ENCODE measurements at places on chromosomes 1 and 21. TPM values are rescaled to one million over a fixed set of nuclear protein-coding genes. Genes with fewer than 3 reads are reported as not detected.

- H3K4me3 ChIP-seq: no peak overlapping the region
- no peak overlapping the region for H3K27ac ChIP-seq
- H3K27me3 ChIP-seq: no peaks in the 10 kb centered on the region
- no peak for DNase-seq
- no peaks in the 10 kb centered on the region for H3K36me3 ChIP-seq
- H3K4me1 ChIP-seq: no peaks in the 10 kb centered on the region
Observed at GRCh38 chr1:206010060-206010459, 6.9 kb upstream of the RAB7B start.

DNA sequence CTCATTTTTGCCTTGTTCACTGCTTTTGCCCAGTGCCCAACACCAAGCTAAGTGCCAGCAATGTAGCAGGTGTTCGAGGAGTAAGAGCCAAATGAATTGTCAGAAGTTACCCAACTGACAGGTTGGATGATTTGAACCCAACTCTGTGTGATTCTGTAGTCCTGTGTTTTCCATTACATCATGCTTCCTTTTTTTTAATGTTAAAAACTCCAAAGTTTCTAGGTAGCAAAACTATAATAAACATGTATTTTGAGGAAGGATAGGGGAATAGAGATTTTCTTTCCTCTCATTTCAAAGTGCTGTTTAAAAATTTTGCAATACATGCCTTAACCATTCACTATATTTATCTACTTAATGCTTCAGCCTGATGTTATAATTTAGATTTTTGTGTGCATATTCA, 34.1 kb downstream of the BCL9 start:
- peaks cover 5% of the 10 kb centered on the region for H3K4me1 ChIP-seq
- DNase-seq: no peak
- no peaks in the 10 kb centered on the region for H3K36me3 ChIP-seq
- H3K27me3 ChIP-seq: no peaks in the 10 kb centered on the region

Gene DHCR24
- 310 TPM for total RNA-seq

GRCh38 chr1:24704411-24705259, 40.6 kb upstream of the CLIC4 start:
- no peak for DNase-seq
- no peak overlapping the region for H3K4me3 ChIP-seq
- no peaks in the 10 kb centered on the region for H3K36me3 ChIP-seq
- no peaks in the 10 kb centered on the region for H3K27me3 ChIP-seq

DNA sequence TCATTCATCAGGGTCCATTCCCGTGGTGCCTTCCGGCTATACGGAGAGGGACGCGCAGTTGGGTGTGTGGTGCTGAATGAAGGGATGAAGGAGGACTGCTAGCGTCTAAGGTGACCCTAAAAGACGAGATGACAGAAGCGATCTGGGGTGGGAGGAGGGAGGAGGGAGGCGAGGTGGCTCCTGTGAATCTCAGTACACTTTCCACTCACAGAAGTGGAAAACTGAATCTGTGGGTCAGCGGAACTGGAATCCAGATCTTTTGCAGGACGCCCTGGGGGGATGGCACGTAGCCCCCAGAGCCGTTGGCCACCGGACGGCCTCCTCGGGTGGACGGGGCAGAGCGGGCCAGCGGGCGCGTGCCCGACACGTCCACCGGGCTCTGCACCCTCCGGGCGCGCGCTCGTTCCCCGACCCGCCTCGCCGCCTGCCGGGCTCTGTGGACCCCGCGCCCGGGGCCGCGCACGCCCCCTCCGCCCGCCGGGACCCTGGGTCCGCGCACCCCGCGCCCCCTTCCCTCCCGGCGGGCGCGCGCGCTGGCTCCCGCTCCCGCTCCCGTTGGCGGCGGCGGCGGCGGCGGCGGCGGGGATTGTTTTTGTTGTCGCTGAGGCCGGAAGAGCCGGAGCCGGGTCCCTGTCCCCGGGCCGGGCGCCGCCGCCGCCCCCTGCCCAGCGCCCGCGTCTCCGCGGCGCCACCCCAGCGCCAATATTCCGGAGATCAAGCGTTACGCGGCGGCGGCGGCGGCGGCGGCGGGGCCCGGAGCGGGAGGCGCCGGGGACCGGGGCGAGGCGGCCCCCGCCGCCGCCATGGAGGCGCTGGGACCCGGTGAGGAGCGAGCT, at the start of gene AGO4:
Gene AGO4 (plus strand): TSS at position 403 of the 836 bp plus-strand sequence. CDS start 401 bp downstream, at position 804.
- H3K36me3 ChIP-seq: no peaks in the 10 kb centered on the region
- peak; percentile 47 for DNase-seq
- peak within 1 kb of the TSS; percentile 95 for H3K4me3 ChIP-seq
- H3K27ac ChIP-seq: peak within 1 kb of the TSS; percentile 82
- no peaks in the 10 kb centered on the region for H3K27me3 ChIP-seq

Gene HLCS
- 10.8 TPM for total RNA-seq

DNA sequence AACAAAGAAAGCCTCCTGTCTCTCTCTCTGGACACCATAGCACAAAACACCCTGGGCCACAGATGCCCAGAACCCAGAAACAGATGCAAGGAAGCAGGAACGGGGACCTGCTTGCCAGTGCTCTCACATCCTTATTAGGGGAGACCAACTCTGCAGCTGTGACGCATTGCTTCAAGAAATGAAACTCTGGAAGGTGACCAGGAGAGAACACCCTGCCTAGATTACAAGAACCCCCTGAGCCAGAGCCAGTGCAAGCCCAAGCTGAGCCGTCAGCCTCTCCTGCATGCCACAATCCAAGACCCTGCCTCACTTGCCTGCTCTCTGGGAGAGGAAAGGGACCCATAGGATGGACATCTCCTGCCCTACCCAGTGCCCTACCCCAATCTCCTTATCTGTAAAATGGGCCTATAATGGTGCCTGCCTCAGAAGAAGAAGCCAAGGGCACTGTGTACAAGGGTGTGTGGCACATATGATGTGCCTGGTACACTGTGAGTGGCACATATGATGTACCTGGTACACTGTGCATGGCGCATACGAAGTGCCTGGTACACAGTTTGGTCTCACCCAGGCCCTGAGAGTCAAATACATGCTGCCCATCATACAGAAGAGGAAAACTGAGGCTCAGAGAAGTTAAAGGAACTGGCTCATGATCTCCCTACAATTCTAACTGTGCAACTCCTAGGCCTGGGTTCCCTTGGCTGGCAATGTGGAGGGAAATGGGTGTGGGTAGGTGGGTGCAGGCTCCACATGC, 16.8 kb upstream of the FAM131C start:
- DNase-seq: no peak
- H3K27me3 ChIP-seq: no peaks in the 10 kb centered on the region
- no peak overlapping the region for H3K27ac ChIP-seq
- no peak overlapping the region for H3K4me3 ChIP-seq

- no peaks in the 10 kb centered on the region for H3K27me3 ChIP-seq
- H3K27ac ChIP-seq: no peak overlapping the region
Observed at GRCh38 chr1:32627596-32628162, 22.7 kb downstream of the ZBTB8OS start.

GRCh38 chr1:79457562-79458224, 451.2 kb upstream of the ADGRL4 start:
- DNase-seq: no peak
- no peaks in the 10 kb centered on the region for H3K36me3 ChIP-seq
- no peak overlapping the region for H3K27ac ChIP-seq
- H3K27me3 ChIP-seq: no peaks in the 10 kb centered on the region

Gene SLC1A7
- total RNA-seq: 0.50 TPM

Gene SYT6
- 0.35 TPM for total RNA-seq

DNA sequence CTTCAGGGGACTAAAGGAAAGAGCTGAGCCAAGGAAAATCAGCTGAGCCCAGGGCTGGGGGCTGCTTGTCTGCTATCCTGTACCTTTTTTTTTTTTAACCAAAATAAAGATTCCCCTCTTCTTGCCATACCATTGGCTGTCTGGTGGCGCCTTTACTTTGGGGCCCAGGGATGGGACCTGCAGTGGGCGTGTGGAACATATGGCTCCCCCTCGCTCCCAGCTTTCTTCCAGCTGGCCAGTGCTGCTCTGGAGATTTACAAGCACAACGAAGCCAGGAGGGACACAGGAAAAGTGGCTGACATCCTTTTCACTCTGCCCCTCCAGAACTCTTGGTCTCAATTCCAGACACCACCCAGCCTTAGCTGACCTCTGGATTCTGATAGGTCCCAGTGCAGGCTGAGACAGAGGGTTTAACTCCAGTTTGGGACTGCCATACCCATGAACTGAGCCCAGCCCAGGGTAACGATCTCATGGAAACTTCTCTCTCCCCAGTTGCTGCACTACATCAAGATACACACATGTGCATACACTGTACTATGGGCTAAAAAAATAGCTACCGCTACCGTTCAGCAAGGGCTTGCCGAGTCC, 5.4 kb upstream of the SFN start:
- peaks cover 11% of the 10 kb centered on the region for H3K4me1 ChIP-seq
- DNase-seq: no peak
- no peaks in the 10 kb centered on the region for H3K36me3 ChIP-seq
- H3K27ac ChIP-seq: no peak overlapping the region
- H3K4me3 ChIP-seq: no peak overlapping the region

GRCh38 chr1:24380508-24380907, 33.1 kb downstream of the STPG1 start:
- H3K27ac ChIP-seq: peak overlapping the region; percentile 24
- peaks cover 13% of the 10 kb centered on the region for H3K4me1 ChIP-seq
- H3K4me3 ChIP-seq: no peak overlapping the region

DNA sequence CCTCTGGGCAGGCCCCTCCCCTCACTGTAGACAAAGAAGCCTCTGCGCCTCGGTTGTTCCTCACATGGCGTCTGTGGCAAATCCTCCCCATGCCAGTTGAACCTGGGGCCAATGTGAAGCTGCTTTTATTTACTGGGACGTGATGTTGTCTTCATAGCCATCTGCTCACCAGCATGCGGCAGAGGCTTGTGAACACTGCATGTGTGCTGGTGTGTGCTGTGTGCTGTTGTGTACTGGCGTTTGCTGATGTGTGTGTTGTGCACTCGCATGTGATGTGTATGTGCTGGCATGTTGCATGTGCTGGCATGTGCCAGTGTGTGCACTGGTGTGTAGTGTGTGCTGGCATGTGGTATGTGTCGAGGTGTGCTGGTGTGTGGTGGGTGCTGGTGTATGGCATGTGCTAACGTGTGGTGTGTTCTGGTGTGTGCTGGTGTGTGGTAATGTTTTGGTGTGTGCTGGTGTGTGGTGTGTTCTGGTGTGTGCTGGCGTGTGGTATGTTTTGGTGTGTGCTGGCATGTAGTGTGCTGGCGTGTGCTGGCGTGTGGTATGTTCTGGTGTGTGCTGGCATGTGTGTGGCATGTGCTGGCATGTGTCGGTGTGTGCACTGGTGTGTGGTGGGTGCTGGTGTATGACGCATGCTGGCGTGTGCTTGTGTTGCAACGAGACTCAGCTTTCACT, 37.2 kb upstream of the TRAPPC10 start:
- H3K27ac ChIP-seq: no peak overlapping the region
- no peak overlapping the region for H3K4me3 ChIP-seq
- H3K4me1 ChIP-seq: no peaks in the 10 kb centered on the region
- H3K36me3 ChIP-seq: peaks cover 10% of the 10 kb centered on the region
- no peaks in the 10 kb centered on the region for H3K27me3 ChIP-seq
- DNase-seq: no peak

DNA sequence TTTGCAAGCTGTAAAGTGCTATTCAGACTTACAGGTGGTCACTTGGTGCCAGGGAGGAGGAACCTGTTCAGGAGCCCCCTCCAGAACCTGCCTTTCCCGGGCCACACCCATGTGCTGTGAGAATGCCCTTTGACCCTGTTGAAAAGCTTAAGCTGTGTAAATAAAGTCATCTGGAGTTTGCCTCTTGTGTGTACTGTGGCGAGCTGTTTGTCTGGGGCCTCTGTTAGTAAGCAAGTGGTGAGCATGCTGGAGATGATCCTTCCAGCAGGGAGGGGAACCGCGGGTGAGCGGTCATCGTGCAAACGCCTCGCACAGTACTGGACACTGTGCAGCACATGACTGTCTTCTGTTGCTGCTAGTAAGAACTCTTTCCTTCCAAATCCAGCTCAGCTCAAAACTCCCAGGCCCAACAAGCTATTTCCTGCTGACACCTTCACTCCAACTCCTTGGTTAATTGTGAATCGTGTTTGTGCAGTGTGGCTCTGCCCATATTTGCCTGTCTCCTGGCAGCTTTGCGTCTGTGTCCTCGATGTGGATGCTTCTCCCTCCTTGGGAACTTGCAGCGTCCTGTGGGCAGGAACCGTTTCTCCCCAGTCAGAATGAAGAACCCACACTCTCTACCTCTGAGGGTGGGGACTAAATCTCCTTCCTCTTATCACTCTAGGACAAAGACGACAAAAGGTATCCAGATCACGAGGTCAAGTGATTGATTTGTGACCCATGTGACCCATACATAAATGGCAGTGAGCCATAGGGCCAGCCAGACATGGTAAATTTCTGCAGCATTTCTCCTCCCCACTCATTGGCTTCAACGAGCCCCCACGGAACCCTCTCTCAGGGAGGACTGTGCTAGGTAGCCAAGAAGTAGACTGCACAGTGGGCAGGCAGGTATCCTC, 13.9 kb upstream of the BTG2 start:
- peaks cover 41% of the 10 kb centered on the region for H3K4me1 ChIP-seq
- DNase-seq: peak; percentile 90
- H3K27me3 ChIP-seq: no peaks in the 10 kb centered on the region
- H3K36me3 ChIP-seq: no peaks in the 10 kb centered on the region
- H3K4me3 ChIP-seq: peak overlapping the region; percentile 0

DNA sequence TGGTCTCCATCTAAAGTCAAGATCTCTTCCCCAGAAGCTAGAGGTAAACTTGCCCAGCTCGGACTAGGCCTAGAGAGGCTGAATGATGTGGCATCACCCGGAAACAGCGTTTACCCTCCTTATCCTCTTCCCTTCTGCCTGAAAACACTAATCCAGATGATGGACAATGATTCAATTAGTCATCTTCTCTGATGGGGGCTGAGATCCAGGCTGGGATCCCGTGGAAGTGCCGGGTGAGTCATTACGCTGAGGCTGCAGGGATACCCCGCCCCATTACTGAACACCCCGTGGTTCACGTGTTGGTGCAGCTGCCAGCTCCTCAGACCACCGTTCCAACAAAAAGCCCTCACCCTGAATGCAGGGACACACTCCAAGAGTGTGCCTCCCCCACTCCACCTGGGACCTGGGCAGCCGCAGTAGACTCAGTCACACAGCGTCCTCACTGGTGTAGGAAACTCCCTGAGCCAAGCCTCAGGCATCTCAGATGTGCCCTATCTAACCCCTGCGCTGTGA, 2.0 kb downstream of the S100A6 start:
- no peaks in the 10 kb centered on the region for H3K27me3 ChIP-seq
- no peaks in the 10 kb centered on the region for H3K36me3 ChIP-seq
- DNase-seq: peak; percentile 68
- peak overlapping the region; percentile 76 for H3K4me3 ChIP-seq

DNA sequence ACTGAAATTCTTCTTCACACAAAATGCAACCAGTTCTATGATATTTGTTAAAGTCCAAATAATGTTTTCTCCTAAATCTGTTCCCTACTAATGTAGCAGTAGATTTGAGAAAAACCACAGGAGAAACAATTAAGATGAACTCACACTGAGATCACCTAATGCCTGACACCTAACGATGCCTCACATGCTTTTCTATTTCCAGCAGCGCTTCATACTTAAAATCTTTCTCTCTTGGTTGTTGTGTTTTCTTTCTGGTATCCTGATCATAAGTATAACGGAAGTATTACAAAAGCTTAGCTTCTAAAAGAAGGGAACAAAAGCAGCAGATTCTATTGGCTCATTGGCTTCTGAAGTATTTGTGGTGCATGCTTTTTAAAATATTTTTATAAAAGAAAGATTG, 267.2 kb upstream of the SGIP1 start:
- no peak overlapping the region for H3K4me3 ChIP-seq
- no peak for DNase-seq
- H3K27me3 ChIP-seq: no peaks in the 10 kb centered on the region
- peaks cover under 1% of the 10 kb centered on the region for H3K4me1 ChIP-seq
- no peaks in the 10 kb centered on the region for H3K36me3 ChIP-seq
- H3K27ac ChIP-seq: no peak overlapping the region

Gene TSACC
- total RNA-seq: not detected

GRCh38 chr21:44521928-44522752, 17.9 kb downstream of the KRTAP10-1 start:
- no peaks in the 10 kb centered on the region for H3K4me1 ChIP-seq
- H3K4me3 ChIP-seq: no peak overlapping the region
